ENCODE measurements at places on chromosomes 1 and 21.

GRCh38 chr21:41086569-41086968 lies 81.4 kb upstream of the BACE2 start:
- DNase-seq: no peak

- DNase-seq: no peak
These were observed 53.5 kb downstream of the ITSN1 start for GRCh38 chr21:33695813-33696212.

GRCh38 chr1:67618285-67619018 lies 66.5 kb upstream of the GADD45A start:
- DNase-seq: peak; percentile 96

DNA sequence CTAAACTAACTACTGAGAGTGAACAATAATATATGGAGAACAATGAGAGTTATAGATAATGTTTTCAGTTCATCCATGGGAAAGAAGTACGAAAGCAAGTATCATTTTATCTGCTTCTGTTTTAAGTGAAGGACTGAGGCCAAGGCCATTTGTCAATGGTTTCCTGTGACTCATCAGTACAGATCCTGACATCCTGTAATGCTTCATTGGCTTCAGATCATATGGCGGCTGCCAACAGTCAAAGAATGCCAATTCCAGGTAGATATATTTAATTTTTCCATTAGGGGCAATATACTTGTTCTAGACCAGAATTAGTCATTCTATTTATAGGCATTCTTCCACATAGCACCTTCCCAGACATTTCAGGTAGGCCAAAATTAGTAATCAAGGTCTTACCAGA lies 97.3 kb downstream of the USH2A start:
- peak; percentile 7 for DNase-seq

DNA sequence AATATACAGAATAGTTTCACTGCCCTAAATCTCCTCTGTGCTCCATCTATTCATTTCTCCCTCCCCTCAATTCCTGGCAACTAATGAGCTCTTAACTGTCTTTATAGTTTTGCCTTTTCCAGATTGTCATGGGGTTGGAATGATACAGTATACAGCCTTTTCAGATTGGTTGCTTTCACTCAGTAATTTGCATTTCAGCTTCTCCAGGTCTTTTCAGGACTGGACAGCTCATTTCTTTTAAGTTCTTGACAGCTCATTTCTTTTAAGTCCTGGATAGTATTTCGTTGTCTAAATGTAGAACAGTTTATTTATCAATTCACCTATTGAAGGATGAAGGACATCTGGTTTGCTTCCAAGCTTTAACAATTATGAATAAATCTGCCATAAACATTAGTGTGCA lies 22.6 kb downstream of the KRTAP21-3 start:
- no peak for DNase-seq

DNA sequence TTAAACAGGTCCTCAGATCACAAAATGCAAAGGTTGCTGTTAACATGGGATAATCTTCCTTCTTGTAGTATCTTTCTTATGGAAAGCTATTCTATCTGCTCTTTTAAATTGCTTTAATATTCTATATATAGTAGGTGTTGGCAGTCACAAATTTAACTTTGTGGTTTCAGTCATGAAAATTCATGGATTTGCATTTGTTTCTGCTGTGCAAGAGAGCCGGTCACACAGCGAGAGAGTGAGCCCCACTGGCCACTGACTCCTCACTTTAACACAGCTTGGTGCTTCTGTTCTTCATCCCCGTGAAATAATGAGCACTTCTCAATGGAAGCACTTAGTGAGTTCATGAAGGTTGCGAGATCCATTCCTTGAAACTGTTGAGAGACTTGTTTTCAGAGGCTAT lies 18.1 kb upstream of the BMP8A start:
- DNase-seq: no peak

DNA sequence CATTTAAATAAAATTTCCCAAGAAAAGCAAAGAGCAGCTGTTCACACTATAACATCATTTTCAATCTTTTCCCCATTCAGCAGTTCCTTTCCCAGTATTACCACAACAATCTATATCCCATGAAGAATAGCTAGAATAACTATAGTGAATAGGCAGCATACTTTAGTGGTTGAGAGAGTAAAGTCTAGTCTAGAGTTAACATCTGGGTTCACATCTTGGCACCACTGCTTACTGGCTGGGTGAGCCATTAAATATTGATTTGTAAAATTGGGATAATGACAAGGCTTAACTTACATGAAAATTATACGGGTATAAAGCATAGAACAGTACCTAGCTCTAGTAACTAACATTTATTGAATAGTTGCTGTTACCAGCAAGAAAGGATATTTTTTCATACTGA lies 14.4 kb downstream of the S100PBP start:
- DNase-seq: no peak

- peak; percentile 48 for DNase-seq
These were observed 74.3 kb downstream of the DHRS3 start for GRCh38 chr1:12543740-12544154.

DNA sequence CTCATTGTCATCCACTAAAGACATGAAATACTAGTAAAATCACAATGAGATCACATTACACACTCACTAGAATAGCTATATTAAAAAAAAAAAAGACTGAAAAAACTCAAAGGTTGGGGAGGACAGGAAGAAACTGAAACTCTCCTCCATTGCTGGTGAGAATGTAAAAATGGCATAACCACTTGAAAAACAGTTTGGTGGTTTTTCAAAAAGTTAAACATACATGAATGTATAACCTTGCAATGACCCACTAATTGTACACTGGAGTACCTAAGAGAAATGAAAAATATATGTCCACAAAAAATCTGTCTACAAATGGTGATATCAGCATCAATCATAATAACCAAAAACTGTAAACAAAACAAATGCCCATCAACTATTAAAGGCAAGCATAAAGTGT lies 44.0 kb downstream of the NRIP1 start:
- DNase-seq: no peak

DNA sequence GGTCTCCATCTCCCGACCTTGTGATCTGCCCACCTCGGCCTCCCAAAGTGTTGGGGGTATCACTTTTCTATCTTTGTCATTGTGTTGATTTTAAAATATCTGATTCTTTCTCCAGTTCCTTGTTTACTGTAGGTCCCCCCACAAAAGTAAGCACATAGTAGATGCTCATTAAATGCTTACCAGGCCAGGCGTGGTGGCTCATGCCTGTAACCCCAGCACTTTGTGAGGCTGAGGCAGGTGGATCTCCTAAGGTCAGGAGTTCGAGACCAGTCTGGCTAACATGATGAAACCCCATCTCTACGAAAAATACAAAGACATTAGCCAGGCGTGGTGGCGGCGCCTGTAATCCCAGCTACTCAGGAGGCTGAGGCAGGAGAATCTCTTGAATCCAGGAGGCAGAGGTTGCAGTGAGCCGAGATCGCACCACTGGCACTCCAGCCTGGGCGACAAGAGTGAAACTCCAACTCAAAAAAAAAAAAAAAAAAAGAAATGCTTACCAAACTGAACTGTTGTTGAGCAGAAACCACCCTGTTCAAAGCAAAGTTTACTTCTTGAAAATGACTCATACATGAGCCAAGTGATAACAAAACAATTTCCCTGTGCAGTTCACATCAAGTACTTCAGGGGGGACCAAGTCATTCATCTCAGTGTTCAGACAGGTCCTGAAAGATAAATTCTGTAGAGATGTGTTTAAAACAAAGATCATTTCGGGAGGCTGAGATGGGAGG lies 24.3 kb upstream of the NID1 start:
- DNase-seq: peak; percentile 90

- peak; percentile 65 for DNase-seq
These were observed 14.3 kb downstream of the QSOX1 start for GRCh38 chr1:180168786-180169639.

- DNase-seq: peak; percentile 98
These were observed 57.8 kb downstream of the ZNF281 start for GRCh38 chr1:200351826-200352549.

GRCh38 chr1:41792485-41792770 lies 126.3 kb downstream of the HIVEP3 start:
- DNase-seq: no peak

DNA sequence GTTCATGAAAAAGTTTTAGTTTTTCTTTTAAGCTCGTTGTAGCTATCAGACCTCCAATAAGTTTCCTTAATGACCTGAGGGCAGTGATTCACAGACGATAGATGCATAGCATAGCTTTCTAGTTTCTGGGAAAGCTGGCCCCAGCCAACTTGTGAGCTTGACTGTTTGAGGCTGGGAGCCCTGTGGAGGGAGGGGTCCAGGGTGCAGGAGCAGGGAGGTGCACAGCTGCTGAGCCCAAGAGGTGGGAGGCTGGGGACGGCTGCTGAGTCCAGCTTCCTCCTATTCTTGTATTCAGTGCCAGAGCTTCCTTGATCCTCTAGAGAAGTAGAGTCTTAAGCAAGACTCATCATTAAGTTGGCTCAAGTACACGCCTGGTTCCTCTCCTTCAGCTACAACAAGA lies 11.0 kb upstream of the AVPR1B start:
- DNase-seq: no peak

DNA sequence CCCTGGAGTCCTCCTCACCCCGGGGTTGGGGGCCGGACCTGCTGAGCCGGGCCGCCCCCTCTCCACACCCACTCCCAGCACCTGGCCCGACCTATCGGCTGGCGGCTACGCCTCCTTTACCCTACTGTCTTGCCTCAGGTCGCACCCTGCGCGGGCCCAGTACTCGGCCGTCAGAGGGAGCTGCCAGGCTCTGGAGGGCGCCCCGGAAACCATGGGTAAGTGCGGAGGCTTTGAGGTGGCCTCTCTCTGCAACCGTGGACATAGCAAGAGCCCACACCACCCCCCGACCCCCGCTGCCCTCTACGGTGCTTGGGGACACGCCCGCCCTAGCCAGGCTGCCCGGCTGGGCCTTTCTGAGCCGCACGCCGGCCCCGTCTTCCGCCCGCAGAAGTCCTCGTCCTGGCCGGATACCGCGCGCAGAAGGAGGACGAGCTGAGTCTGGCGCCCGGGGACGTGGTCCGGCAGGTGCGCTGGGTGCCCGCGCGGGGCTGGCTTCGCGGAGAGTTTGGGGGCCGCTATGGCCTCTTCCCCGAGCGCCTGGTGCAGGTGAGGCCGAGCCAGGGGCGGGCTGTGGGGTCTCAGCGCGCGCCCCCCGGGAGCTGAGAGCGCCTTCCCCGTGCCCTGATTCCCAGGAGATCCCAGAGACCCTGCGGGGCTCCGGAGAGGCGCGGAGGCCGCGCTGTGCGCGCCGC lies at the start of gene SH3D21:
Gene SH3D21 (plus strand): TSS at position 159 of the 692 bp plus-strand sequence. CDS start 53 bp downstream, at position 212.
- peak; percentile 31 for DNase-seq

DNA sequence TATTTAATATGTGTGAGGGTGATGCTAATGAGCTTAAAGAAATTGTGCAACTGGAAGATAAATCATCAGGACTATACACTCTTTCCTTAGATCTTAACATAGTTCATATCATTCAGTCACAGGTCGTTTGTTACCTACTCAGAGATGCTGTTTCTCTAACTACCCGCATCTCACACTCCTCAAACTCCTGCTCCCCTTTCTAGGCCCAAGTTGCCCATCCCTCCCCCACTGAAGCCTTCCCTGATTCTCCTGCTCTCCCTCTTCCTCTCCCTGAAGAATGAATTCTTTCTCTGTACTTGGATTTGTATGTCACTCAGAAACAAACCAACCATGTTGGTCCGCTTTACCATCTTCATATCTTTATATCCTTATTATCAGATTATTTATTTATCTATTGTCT lies 9.1 kb downstream of the SH3GLB1 start:
- no peak for DNase-seq

DNA sequence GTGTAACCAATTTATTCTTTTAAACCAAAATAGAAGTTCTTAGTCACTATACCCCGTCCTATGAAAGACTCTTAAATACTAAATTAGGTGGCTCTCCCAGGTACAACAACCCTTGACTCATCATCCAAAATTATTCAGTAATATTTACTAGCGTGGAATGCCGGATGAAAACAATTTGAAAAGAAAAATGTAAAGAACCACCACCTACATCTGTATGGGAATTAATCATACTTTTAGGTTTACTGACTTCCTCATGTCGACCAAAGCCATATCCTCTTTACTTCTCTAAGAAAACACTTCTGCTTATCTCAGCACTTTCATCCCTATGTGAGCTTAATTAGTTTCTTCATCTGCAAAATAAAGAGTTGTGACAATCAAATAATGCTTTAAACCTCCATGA lies 139.6 kb downstream of the AKT3 start:
- DNase-seq: no peak

DNA sequence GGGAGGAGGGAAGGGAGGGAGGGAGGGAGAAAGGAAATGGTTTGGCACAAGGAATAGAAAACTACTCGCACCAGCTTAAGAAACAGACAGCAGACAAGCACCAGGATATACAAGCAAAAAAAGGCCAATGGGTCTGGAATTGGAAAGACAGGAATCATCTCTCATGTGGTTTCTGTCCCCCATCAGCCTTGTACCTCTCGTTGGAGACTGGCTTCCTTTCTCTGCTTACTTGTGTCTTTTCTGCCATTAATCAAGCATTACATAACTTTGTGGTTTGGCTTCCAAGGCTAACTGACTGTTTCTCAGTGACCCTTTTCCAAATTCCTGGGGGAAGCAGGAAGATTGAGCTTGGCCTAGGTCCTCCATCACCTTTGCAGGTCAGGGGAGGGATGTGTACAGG lies 11.8 kb upstream of the RALGPS2 start:
- DNase-seq: no peak

- DNase-seq: no peak
These were observed 27.9 kb upstream of the C1orf87 start for GRCh38 chr1:60101516-60101915.

- no peak for DNase-seq
These were observed 18.8 kb upstream of the PWP2 start for GRCh38 chr21:44088401-44088780.

- DNase-seq: no peak
These were observed 5.3 kb downstream of the HTR1D start for GRCh38 chr1:23211955-23212354.

DNA sequence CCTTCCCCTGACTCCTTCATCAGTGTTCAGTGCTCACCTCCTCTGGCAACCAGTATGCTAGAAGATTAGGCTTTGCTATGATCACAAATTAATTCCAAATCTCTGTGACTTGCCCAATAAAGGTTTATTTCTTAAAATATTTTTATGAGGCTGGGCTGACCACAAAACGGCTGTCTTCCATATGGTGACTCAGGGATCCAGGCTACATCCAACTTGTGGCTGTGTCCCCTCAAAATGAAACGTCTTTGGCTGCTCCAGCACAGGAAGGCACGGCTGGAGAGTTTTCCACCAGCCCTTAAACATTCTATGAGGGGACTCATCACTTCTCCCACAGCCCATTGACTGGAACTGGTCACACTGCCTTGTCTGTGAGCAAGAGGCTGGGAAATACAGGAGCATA lies 131.5 kb downstream of the HUNK start:
- DNase-seq: no peak

DNA sequence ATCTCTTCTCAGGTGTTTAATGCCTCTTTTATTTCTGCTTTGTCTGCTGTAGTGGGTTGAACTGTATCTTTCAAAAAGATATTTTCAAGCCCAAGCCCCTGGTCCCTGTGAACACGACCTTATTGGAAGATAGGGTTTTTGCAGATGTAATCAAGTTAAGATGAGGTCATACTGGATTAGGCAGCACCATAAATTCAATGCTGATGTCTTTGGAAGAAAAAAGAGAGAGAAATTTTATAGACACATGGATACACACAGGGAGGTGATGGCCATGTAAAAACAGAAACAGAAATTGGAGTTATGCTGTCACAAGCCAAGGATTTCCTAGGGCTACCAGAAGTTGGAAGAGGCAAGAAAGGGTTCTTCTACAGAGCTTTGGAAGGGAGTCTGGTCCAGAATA lies 301.4 kb downstream of the KCTD3 start:
- no peak for DNase-seq
